ENCODE measurements at places on chromosomes 5 and 9.

DNA sequence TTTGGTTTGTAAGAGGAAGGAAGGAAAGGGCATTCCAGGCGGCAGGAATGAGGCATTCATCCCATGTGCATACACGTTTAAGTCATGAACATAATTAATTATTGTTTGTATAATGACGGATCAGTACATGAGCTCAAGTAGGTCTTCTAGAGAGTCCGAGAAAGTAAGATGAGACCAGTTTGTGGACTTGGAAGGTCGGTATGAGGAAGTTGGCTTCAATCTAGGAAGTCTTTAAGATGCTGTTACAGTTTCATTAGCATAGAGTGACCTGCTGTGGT, 2.1 kb downstream of the GTF3C4 start:
- DNase-seq = peak; percentile 66

DNA sequence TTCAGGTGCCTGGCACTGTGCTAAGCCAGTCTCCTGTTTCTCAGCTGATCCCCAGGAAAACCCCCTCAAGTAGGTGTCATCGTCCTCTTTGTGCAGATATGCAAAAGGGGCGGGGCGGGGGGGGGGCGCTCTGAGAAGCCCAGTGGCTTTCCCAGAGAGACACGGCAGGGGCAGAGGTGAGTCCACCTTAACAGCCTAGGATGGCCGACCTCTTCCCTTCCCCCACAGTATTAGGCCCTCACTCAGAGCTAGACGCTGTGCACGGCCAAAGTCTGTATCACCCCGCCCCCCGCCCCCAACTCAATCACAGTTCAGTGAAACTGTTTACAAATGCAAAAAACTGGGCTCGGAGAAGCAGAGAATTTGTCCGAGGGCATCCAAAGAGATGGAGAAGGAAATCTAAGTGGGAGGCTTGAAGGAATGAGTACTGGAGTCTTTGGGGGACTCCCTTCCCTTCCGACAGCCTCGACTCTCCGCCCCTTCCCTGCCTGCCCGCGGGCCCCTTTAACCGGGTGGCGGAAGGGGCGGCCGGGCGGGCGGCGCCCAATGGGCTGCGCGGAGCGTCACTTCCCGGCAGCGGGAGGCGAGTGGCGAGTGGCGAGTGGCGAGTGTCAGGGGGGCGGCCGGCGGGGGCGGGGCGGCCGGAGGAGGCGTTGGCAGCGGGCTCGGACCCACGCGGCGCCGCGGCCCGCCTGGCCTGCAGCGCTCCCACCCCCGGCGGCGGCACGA, at the start of gene ERGIC1:
Gene ERGIC1, plus strand, starts transcription at position 566 of the 729 bp plus-strand sequence. Its CDS starts 163 bp downstream, at position 729.
- peak; percentile 84 for DNase-seq

- no peak for DNase-seq
Observed at GRCh38 chr9:114261987-114262386, 60.9 kb upstream of the ORM1 start.

DNA sequence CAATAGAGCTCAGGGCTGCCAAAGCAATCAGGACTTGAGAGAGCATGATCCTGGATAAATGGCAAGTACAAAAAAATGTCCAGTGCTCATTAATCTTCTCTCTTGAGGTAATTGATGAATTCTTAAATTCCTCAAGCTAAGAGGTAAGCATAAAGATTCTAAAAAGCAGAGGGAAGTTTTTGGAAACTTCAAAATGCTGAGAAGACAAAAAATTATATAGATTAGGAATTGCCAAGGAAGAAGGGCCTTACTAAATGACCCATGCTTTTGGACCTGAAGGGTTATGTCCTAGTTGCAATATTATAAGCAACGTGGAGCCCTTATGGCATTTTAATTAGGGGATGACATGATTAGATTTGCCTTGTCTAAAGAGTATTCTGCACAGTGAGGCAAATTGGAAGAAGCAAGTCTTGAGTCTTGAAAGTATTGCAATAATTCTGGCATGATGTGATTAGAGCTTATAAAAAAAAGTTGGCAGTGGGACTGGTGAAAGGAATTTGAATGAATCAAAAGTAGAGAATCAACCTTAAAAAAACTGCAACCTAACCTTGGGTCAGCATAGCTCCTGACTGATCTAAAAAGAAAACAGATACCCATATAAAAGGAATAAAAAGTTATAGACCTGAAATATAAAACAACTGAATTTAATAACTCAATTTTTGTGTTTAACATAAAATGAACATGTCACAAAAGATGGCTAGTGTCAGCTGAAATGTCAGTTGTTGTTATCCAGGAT, 323.8 kb upstream of the ARRDC3 start:
- no peak for DNase-seq

DNA sequence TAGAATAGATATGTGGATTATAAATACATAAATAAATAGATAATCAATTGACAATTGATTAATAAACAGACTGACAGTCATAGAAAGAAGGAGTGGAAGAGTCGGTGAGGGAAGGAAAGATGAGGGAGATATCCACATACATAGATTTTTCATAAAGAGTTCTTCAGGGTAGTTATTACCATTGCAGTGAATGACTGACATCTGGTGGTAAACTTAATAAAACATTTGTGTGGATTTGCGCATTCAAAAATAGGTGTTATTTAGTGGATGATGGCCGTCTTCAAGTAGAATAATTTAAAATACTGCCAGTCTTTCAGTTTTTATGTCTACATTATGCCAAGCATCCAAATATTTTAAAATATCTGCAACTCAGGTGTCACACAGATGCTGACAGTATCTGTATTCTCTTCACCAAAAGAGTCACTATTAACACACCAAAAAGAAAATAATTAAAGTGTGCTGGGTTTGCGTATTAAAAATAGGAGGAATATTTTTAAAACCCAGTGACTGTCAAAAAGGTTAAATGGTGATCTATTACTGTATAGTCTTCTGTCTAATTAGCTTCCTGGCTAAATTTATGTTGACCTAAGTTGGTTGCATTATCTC, 78.8 kb downstream of the GIN1 start:
- peak; percentile 51 for DNase-seq

GRCh38 chr9:125387861-125388524, 126.4 kb downstream of the GAPVD1 start:
- DNase-seq = no peak

DNA sequence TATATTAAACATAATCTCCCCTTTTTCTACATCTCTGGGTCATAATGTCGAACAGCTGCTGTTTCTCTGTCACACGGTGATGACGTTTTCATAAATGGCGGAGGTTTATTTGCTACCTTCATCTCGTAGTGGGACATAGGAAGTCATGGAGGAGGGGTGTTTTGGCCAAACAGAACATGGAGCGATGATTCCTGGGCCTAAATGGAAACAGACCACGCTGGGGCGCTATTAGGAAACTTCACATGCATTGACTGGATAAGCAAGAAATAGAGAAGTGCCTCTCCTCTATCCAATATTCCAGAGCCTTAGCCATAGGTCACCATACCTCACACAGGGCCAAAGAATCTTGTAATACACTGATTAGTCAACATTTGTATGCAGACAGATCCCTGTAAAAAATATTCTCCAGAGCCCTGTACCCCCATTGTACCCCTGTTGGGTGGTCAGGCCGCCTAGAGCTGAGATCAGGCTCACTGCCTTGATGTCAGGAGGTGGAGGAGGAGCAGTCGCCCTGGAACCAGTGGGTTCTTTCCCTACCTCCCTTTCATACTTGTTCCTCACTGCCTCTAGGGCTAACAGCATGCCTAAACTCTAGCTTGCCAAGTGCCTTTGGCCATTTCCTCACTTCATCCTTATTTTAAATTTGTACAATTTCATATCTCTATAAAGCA, 77.8 kb upstream of the SPIN1 start:
- no peak for DNase-seq

DNA sequence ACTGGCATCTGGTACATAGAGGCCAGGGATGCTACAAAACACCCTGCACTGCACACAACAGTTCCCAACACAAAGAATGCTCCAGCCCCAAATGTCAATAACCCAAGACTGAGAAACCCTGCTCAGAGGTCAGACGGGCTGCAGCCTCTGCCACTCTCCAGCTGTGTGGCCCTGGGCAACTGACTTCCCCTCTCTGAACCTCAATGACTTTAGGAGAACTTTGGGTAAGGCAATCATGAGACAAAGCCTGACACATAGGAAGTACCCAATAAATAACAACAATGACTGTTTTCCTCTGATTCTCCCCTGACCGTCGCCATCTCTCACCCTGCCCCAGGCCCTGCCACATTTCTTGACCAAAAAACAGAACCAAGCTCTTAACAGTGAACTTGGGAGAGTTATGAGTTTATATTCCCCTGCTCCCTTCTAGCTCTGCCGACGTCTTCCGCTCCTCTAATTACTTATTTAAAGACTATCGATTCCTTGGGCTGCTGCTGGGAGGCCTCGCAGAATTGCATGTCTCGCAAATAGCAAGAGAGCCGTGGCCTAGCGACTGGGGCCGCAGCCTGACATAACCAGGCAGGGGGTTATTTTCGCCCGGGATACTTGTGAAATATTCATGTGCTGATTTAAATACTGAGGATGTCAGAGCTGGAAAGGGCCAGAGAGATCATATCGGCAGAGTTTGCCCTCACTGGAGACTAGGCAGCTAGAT, 24.5 kb upstream of the CRB2 start:
- DNase-seq = no peak

DNA sequence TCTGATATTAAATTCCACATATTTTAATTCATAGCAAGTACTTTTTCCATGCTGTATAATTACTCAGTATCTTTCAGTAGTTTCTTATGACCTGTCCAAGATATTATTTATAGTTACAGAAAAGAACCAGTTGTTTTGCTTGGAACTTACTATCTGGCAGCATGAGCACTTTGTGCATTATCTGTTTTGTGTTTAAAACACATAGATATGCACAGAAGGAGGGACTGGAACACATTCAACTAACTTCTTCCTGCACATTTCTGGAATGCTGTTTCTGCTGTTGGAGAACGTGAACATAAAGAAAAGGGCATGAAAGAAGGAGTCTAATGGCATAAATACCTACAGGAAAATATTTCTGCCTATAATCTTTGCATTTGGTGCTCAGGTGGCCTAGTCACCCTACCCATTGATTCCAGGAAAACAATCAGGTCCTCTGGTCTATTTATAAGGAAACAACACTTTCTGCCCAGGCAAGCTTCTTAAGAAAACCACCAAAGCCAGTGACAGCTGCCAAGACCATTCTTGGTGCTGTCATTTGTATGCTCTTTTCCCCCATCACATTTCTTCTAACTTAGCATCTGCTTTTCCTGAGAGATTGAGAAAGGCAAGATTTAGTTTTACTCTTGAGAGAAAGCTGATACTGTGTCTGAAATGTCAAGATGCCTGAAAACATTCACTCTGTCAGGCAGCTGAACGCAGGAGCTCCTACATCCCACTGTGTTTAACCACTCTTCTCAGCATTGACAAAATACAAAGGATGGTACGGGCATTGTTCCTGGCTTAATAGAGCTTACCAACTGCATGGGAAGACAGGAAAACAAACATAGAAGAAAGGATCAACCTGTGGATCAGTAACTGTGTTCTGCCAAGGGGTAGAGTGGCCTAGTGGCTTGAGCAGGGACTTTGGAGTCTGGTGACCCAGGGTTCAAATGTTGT, 40.3 kb downstream of the RAB3C start:
- DNase-seq = no peak

GRCh38 chr9:16068476-16068875, 515.6 kb downstream of the CCDC171 start:
- no peak for DNase-seq

DNA sequence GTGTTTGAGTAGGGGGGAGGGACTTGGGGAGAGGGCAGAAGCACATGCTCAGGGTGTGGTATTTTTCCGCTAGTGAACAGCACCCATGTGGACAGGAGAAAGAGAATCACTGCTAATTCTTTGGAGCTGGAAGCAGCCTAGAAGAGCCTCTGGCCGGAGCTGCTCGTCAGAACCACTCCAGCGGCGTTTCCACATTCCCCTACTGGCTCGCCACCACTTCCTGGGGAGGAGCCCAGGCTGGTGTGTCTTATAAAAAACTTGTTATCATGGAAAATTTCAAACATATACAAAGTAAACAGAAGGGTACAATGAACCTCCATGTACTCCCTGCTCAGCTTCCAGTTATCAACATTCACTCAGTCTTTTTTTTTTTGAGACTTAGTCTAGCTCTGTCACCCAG, 26.7 kb downstream of the LHX2 start:
- DNase-seq = no peak

GRCh38 chr9:79357616-79358015, 214.1 kb upstream of the TLE4 start:
- no peak for DNase-seq

- DNase-seq = peak; percentile 29
Observed at GRCh38 chr5:41418220-41419031, 92.0 kb downstream of the PLCXD3 start.

GRCh38 chr5:56460681-56461191, 227.6 kb upstream of the ANKRD55 start:
- DNase-seq = peak; percentile 49

GRCh38 chr5:1961304-1961946, 78.7 kb upstream of the IRX4 start:
- DNase-seq = no peak

GRCh38 chr5:132776131-132776937, 705 bp downstream of the SEPTIN8 start:
- peak; percentile 67 for DNase-seq

GRCh38 chr5:139863361-139863760, 67.8 kb downstream of the PSD2 start:
- DNase-seq = no peak

DNA sequence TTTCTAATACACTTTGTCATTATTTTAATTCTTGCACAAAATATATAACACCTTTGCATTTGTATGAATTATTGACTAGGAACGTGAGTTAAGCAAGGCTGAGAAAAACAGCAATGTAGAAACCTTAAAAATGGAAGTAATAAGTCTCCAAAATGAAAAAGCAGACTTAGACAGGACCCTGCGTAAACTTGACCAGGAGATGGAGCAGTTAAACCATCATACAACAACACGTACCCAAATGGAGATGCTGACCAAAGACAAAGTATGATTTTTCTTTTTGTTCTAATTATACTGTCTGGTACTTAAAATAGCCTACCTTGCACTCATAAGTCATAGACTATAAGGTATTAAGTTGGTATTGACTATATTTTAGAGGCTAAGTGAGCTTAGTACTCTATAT, 34.4 kb downstream of the RAD50 start:
- no peak for DNase-seq

DNA sequence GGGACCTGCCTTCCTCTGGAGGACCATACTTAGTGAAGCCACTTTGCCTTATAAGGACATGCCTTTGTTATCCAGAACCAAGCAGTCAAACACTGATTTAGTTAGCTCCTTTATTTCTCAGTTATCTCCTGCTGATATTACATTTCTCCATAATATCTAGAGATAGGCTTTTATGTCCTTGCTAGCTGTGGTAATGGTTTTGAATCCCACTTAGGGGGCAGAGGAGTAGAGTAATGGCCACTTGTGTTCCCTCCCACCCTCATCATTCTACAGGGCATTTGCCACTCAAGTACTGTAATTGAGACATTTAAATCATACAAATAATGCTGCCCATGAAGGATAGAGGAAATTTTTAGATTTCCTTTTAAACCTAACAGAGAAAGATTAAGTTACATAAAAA, 80.9 kb downstream of the DOCK8 start:
- DNase-seq = no peak

Measured in kidney tubule cell (primary cell).